ENCODE measurements at places on chromosomes 12 and 14.
A peak's percentile ranks its signal among the peaks of the same experiment; 100 is the strongest.

DNA sequence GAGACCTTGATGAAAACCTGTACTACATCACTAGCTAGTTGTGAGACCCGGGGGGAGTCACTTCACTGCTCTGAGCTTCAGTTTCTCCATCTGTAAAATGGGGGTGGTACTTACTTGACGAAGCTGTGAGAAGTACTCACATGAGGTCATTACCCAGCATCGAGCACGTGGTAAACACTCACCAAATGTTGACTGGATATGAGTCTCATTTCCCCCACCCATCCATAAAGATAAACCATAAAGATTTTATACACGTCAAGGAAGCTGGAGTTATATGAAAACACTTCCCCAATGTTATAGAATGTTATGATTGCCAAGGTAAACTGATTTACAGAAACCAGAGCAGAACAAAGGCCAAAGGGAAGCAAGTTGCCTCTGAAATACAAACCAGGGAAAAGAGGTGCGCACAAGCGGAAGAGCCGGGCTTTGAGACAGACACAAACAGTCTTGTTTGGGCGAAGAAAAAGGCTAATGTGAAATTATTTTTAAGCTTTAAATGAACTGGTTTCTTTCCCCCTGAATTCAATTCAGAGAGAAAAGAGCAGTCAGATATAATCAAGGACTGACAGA, 536.8 kb downstream of the MED13L start:
- DNase-seq = peak; percentile 77

DNA sequence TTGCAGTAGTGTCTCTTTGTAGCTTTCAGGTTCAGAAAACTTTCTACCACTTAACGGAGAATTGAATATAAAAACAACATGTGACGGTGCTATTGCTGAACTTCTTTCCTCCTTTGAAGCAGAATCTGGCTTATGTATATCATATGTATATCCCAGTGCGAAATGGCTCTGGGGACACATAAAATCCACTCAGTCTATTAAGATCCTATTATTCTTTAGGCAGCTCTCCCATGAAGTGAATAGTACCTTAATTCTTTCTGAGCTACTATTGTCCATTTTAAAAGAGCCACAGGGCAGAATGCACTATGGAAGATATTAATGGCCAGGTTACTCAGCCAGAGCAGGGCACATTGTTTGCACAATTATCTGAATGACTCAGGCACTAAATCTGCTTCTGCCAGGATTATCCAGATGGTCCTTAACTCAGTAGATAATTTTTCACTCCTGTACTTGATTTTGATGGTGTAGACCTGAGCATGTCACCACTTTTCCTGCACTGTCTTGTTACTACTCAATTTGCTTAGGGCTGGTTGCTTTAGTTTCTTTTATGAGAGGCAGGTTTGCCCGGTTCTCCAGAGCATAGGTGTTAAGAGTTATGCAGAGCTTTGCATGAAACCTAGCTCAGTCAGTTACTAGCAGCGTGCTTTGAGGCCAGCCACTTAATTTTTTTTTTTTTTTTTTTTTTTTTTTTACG, 5.5 kb downstream of the CNTN1 start:
- DNase-seq = no peak

GRCh38 chr12:4148418-4149056, 125.0 kb upstream of the CCND2 start:
- DNase-seq = peak; percentile 77

DNA sequence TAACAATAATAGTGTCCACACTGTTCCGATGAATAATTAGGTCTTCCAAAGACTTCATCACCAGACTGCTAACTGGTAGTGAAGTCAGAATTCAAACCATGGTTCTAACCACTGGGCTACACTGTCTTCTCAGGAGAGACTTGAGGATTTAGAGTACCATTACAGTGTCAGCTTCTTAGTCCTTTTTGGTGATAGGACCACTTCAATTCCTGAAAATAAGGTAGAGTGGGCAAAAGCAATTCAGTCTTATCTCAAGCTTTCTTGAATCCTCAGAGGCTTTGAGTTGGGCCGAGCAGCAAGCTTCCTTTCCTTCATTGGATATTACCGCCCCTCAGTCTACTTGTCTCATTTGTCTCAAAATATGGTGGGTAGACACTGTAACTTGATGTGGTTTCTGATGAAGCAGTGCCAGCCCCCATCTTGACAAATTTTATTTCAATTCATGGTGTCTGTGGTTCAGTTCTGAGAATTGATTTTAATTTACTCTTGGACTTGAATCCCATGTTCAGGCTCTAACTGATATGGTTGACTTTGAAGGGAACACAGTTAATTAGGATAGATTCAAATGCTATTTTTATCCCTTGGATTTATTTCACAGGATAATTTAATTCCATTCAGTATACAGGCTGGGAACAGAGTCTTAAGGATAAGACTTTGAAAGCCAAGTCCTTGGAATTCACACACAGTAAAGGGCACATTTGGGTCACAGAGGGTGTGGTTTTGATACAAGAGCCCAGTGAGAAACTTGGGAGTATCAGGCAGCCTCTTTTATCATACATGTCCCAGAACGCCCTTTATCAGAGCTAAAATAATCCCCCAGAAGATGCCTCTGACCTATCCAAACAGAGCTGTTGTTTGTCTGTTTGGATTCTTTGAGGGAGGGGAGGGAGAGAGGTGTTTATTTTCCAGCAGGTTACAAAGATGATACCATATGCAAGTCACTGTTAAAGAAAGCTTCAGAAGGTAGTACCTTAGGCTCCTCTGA, 167.3 kb downstream of the PRKCH start:
- DNase-seq = no peak

GRCh38 chr14:39432619-39433451, 602 bp upstream of the FBXO33 start:
- peak; percentile 96 for DNase-seq

DNA sequence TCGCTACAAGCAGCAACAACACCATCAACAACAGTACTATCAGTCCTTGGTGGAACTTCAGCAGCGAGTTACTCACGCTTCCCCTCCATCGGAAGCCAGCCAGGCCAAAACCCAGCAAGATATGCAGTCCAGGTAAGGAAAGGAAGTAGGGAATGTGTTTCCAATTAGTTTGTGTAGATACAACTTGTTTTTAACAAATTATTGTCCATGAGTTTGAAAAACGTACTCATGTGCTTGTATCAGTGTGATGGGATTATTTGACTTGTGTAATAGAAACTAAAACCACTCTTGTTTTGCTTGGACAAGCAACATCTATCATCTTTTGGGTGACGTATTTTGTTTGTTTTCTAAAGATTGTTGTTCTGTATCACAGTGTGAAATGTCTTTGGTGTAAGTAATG, 137.9 kb downstream of the NAV3 start:
- DNase-seq = no peak

GRCh38 chr14:94770251-94770749, 387 bp upstream of the GSC start:
- no peak for DNase-seq

GRCh38 chr12:110576504-110576903, 6.6 kb downstream of the PPTC7 start:
- no peak for DNase-seq

DNA sequence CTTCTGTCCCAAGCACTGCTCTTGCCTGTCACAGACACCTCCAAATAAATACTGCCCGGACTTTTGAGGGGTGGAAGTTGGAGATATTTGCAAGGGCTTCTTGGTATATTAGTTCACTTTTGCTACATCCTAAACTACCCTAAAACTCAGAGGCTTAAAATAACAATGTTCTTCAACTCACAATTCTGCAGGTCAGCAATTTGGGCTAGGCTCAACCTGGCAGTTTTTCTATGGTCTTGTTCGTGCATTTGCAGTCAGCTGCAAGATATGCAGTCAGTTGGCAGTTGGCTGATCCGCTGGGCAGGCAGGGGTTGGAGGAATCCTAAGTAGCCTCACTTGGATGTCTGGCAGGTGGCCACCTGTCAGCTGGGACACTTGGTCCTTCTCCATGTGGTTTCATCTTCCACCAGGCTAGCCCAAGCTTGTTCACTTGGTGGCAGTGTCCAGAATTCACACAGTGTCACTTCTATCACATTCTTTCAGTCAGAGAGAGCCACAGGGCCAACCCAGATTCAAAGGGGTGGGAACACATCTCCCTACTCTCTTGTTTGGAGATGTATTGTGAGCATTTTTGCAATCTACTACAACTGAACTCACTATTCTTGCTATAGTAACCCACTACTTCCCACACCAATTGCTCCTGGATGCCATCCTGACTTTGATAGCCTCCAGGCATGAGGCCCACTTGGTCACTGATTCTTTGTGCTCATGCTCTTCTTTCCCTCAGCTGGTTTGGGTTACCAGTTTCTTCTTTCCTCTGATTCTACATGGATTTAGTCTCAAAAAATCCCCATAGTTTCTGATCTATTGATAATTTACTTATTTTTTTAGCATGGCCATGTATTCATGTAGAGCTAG, 27.8 kb upstream of the CAPRIN2 start:
- DNase-seq = no peak

GRCh38 chr14:60051721-60052221, 40.0 kb upstream of the PCNX4 start:
- DNase-seq = no peak

DNA sequence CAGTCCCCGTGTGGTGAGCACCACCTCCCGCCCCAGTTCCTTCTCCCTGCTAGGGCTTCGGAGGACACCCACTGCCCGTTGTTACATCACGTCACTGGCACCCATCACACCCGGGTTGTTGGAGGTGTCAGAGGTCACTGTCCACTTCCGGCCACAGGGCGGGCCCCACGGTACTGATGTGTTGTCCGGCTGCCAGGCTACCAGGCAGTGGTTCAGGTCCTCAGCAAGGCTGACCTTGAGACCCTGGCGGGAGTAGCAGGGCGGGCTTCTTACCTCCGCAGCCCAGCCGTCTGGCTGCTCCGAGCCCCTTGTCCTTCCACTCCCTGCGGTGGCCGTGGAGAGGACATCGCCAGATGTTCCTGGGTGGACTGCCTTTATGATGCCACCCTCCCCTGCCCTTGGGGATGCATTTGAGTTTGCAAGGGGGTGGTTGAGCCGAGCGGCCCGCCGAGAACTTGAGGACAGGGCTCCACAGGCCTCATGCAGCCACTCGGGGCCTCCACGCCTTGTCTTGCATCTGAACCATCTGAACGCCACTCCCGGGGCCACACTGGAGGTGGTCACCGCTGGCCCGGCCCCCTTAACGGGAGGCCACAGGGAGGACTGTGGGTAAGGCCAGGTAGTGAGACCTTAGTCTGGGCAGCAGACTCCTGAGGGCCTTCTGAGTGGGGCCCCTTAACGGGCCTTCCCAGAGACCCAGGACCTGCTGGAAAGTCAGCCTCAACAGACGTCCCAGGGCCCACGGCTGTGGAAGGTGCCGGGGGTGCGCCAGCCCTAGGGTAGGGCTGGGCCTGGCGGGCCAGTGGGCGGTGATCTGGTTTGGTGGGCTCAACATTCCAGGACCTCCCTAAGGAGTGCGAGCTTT, 27.1 kb upstream of the PLD4 start:
- peak; percentile 48 for DNase-seq

GRCh38 chr12:95217377-95218149, at the start of the genes FGD6 and VEZT:
Gene FGD6 (minus strand): TSS chr12:95217467. CDS start chr12:95217240, 227 bp downstream.
Gene VEZT (plus strand): TSS chr12:95217807. CDS start chr12:95217851, 44 bp downstream.
- peak; percentile 99 for DNase-seq

- DNase-seq = no peak
Observed at GRCh38 chr12:85191-85666, 18.7 kb downstream of the IQSEC3 start.

DNA sequence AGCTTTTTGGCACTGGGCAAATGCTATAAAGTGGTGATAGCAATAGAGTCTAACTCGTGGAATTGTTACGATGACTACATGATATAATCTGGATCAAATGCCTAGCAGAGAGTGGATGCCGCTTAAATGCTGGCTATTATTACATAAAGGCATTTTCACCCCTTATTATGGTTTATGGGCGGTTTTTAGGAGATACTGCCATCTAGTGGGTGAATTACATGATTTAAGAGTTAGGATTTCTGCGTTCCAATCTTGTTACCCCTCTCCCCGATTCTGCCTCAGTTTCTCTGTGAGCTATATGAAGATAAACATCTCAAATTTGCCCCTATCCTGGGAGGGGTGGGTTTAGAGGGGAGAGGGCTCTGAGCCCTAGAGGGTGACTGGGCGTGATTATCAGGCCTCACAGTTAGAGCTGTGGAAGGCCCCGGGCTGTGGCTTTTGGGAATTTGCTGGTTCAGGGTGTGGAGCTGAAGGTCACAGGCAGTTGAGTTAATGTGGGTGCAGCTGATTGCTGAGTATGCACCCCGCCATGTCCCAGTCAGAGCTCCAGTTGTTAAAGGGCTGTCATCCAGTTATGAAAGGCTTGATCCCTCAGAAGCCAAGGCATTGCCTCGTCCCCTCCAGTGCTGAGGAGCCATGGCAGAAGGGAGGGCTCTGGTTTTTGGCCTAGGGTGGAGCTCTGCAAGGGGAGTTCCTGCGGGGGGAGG, 14.4 kb downstream of the CLSTN3 start:
- no peak for DNase-seq

DNA sequence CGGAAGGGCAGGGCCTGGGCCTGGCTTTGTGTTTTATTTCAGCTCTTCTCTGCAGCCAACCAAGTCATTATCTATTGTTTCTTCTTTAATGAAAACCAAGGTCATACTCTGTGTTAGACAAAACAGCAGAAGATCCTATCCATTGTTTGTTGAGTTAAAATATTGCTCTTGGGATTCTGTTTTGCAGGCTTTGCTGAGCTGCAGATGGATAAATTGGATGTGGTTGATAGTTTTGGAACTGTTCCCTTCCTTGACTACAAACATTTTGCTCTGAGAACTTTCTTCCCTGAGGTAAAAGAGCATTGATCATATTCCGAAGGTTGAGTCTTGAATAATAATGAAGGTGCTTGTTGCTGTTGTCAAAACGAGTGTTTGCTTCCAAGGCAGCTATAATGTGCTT, 106.6 kb downstream of the PLXNC1 start:
- DNase-seq = no peak

- DNase-seq = no peak
Observed at GRCh38 chr12:112001576-112001975, 11.4 kb downstream of the TMEM116 start.

GRCh38 chr12:89334548-89335169, 17.6 kb downstream of the DUSP6 start:
- DNase-seq = no peak

DNA sequence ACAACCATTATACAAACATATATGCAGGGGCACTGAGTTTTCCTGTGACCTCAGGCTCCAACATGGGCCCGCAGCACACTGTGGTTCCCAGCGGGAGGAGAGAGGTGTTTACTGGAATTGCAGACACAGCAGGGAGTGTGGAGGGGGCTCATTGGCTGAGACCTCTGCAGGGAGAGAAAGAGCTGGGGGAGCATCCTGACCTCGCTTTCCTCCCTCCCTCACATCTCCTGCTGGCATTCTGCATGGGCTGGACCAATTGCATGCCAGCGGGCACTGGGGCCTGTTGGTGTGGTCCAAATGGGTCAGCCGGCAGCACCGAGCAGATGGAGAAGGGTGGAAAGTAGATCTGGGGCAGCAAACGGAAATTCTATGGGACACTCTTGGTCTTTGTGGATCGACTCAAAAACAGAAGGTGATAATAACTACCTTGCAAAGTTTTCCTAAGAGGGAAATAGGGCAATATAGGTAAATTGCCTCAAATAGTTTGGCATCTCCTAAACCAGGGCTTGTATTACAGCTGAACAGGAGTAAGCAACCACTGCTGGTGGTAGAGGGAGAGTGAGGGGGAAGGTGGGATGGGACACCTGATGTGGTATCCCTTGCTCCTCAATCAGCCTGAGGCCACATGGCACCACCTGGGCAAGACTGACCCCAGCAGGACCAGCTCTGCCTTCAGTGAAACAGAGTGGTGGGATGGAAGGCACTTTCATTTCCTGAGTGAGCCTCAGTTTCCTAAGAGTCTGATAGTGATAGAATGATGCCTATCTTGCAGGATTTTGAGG, 86.9 kb downstream of the NTF3 start:
- no peak for DNase-seq

- DNase-seq = no peak
Observed at GRCh38 chr12:28777603-28778365, 371.3 kb upstream of the FAR2 start.
